Esophagus squamous epithelium (tissue), 5 donors: ENCODE measurements at places on chromosomes 5 and 9.

DNA sequence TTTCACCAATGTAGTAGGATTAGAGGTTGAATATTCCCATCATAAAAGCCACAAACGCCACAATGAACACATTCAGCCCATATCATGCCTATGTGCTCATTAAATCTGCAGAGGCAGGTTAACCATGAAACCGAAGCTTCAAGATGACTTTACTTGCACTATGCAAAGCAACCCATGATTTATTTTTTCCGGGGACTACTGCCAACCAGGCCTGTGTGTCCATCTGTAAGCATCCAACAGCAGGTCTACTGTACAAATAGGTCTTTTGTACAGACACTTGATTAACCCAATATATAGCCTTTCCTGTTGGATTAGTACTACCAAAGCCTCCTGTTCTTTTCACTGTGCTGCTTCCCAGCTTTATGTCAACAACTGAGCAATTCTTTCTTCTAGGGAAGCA is 104.9 kb upstream of the CDH10 start:
- no peak for DNase-seq

DNA sequence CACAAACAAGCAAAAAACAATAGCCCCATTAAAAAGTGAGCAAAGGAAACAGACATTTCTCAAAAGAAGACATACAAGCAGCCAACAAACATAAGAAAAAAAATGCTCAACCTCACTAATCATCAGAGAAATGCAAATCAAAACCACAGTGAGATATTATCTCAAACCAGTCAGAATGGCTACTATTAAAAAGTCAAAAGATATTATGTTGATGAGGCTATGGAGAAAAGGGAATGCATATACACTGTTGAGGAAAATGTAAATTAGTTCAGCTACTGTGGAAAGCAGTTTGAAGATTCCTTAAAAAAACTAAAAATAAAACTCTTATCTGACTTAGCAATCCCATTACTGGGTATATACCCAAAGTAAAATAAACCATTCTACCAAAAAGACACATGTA is 28.7 kb upstream of the BARX1 start:
- no peak for DNase-seq

DNA sequence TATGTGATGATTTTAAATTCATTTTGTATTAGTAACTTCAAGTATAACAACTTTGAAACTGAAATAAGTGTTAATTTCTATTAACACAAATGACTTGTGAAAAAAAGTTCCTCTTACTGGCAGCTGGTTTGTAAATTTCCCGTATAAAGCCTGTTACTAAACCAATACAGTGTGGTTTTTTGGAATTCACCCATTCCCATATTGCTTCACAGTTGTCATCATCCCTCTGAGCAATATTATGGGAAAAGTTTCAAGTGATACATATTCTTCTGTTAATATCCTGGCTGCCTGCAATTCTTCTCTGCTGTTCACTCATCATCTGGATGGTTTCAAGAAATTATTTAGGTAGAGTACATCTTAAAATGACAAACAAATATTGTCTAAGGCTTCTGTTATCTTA is 1185.1 kb upstream of the C9orf72 start:
- DNase-seq, result no peak

GRCh38 chr9:89883401-89884341 is 278.9 kb downstream of the GADD45G start:
- DNase-seq, result no peak

DNA sequence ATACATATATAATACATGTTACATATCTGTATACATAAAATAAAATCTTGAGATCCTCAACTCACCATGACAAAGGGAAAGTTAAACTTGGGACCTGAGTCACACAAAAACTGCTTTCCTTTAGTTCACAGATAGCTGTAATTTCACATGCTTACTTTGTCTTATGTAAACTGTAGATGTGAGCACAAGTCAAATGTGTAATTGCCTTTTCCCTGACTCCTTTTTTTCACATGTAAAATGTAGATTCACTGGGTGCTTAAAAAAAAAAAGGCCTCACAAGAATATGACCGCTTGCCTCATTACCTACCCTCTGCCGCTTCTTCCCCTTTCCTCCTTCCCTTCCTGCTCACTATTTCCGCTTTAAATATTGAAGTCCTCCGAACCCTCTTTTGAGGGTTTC is 21.9 kb upstream of the FAM169A start:
- no peak for DNase-seq
